Stimulated activated CD4-positive, alpha-beta T cell treated with anti-CD3 and anti-CD28 coated beads, Interleukin-2, amount 100 ng/mL, for 4 hours (primary cell): ENCODE measurements at places on chromosomes 3 and 15.

DNA sequence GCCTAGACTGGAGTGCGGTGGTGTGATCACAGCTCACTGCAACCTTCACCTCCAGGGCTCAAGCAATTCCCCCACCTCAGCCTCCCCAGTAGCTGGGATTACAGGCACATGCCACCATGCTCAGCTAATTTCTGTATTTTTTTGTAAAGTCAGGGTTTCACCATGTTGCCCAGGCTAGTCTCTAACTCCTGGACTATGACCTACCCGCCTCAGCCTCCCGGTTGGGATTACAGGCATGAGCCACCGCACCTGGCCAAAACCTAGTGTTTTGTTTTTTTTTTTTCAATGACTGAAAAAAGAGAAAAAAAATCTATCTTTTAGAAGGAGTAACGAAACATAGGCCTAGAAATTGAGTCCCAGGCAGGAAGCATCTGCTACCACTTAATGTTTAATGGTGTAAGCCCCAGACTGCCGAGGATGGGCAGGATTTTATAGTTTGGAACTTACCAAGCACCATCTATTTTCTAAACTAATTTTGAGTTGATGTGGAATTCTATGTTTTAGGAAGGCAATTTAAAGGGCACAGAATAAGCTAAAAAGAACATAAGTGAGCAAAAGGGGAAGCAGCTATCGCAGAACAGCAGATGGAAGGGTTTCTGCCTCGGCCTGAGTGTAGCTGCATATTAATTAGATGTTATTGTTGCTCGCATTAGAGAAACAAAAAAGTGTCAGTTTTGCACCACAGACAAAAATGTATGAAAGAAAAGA, 24.2 kb upstream of the CA12 start:
- DNase-seq = no peak

DNA sequence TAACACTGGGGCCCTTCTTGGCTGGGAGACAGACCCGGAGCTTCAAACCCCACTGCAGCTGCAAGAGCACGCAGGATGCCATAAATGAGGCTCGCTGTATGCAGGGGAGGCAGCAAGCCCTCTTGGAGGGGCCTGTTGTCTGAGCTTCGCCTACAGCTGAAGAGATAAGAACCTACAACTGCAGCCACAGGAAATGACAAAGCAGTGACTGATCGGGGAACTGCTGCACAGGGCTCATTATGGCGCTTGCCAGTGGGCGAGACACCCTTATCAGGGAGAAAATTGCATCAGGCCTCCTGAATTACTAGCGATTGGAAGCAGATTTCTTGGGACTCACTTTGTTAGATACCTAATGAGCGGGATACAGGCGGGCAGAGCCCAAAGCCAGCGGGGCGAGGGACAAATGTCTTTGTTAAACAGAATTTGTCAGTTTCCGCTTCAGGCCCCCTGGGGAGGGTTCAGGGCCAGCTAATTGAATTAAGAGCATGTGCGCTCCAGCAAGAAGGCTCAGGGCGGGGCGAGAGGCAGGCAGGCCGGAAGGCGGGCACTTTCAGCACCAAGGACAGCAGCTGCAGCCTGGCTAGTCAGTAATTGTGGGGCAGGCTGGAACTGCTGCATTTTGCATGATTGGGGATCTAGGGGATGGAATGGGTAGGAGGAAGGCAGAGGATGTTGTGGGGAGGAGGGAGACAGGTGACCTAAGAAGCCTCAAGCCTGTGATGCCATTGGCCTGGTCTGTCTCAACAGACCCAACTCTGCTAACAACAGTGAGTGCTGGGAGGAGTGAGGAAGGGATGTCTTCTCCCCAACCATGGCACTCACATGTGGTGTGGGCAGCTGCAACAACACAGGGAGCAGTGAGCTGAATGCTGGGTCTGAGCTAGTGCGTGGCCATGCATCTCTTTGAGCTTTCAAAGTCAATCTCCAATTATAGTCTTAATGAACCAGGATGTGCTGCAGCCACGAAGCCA, 55.3 kb downstream of the CCDC33 start:
- DNase-seq = peak; percentile 9

GRCh38 chr3:47028146-47028545, 48.7 kb downstream of the NBEAL2 start:
- DNase-seq = no peak

GRCh38 chr3:48460517-48460902, 14.0 kb downstream of the ATRIP start:
- DNase-seq = no peak

GRCh38 chr3:43247561-43248184, 38.7 kb upstream of the SNRK start:
- no peak for DNase-seq

- DNase-seq = no peak
Measured at GRCh38 chr3:183254487-183255347, 1.7 kb downstream of the B3GNT5 start.

DNA sequence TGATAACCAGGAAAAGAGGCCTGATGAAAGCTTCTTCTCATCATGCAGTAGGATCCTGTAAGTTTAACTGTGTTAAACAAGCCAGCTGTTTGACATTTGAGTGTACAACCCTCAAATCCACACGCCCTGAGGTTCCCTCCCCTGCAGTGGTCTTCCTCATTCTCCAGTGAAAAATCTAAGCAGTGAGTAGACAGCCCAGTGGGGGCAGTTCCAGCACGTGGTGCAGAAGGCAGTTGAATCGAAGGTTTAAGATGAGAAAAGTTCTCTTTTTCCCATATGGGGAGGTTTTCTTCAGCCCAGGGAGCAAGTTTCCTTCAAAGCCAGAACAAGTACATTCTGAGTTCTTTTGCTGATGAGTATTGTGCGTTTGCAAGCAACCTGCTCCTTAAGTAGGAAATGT, 174.5 kb downstream of the NR2F2 start:
- no peak for DNase-seq

DNA sequence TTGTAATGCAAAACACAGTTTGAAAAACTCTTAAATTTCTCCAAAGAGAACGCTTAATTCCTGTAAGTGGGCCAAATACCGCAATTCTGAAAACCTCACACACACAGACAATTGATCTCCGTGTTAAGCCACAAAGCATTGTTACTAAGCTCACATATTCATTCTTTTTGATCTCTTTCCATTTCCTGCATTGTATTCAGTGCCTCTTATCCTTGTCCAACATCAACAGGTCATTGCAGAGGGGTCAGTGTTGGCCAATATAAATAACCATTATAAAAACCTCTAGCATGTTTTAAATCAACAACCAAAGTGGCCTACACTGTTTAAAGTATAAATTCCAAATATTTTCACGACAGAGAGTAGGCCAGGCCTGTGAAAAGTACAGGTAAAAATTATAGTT, 171.1 kb downstream of the PDZRN3 start:
- DNase-seq = no peak

DNA sequence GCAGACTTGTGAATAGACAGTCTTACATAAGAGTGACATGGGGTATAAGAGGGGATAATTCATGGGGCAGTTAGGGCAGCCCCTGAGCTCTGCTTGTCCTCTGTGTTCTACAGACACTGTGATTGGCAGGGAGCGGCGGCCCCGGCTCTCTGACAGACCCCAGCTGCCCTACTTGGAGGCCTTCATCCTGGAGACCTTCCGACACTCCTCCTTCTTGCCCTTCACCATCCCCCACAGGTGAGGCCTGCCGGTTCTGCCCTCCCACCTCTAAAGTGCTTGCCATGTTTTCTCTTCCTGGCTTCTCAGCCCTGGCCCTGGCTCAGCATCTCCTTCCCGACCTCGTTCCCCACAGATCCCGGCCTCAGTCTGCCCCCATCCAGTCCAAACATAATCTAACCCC, 3.4 kb downstream of the CYP1A2 start:
- no peak for DNase-seq

DNA sequence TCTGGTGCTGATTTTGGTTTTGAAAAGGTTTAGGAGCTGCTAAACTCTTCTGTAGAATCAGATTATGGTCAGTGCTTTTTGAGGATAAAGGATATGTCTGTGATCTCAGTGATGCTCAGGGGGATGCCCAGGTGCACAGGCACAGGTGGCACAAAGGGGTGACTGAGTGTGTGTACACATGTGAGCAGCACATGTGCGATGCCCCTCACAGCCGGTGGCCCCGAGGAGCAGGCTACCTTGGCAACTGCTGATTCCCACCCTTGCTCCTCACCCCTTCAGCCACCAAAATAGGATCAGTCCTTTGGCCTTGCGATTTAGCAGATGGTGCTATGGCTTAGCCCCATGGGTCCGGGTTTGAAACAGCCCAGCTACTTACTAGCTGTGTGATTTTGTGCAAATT, 51.1 kb downstream of the POMGNT2 start:
- DNase-seq = no peak

DNA sequence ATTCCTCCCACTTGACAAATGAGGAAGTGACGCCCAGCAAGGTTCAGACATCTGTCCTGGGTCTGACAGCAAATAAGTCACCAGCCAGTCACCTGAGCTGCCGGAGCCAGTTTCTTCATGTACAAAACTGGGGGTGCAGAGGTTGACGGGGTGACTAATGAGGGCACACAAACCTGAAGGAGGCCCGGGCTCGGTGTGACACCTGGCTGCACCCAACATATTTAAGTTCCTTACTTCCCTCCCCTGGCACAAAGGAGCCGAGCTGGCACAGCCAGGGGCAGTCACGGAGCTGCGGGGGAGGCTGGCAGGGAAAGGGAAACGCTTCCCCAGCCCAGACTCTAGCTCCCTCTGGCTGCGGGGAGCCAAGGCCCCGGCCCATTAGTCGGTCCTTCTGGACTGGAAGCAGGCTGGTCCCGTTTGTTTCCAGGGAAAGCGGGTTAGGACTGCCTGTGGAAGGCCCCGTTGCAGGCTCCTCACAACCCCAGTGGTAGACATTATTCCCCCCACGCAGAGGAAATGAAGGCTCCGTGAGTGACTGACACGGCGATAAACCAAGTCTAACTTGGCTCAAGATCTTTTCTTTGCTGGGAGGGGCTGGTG, 2.3 kb downstream of the FBXL22 start:
- DNase-seq = peak; percentile 40

DNA sequence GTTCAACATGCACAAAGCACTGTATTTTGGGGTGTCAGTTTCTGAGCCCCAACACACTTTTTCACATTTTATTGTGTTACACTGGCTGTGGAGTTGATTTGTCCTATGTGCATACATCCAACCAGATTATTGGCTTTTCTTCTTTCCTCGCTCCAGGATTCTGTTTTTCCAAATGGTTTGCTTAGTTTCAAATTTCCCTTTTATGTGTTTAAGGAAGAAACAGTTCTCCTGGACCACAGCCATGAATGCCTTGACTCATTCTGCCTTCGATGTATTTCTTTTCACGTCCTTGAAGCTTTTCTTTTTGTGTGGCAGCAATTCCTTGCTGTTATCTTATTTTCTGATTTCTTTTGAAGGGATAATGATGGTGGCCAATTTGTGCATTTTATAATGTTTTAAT, 53.8 kb downstream of the CACNA2D3 start:
- no peak for DNase-seq

DNA sequence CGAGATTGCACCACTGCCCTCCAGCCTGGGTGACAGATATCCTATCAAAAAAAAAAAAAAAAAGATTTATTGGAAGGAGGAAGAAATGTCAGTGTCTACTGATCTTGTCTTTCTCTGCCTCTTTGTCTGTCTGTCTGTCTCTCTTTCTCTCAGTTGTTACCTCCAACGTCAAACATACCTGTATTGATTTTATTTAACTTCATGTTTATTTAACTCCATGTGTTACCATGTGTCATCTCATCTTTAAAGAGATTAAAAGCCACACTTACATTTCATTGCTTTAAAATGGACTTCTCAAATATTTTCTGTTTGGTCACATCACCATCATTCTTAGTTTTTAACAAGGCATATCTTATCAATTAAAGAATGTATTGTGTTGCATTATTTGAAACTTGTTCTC, 9.4 kb downstream of the CLDN11 start:
- no peak for DNase-seq

GRCh38 chr15:27742751-27743477, 356.2 kb downstream of the OCA2 start:
- DNase-seq = no peak

GRCh38 chr3:14885307-14885706, 62.1 kb upstream of the NR2C2 start:
- DNase-seq = no peak

- peak; percentile 15 for DNase-seq
Measured at GRCh38 chr3:119588112-119588511, 8.8 kb downstream of the ADPRH start.

- DNase-seq = no peak
Measured at GRCh38 chr3:51581524-51581923, 43.0 kb downstream of the RAD54L2 start.

GRCh38 chr3:148439254-148439822, 258.4 kb upstream of the AGTR1 start:
- DNase-seq = no peak
